ENCODE measurements at places on chromosomes 16 and 17.

GRCh38 chr17:30554839-30555751, 77.9 kb downstream of the GOSR1 start:
- DNase-seq, result no peak

DNA sequence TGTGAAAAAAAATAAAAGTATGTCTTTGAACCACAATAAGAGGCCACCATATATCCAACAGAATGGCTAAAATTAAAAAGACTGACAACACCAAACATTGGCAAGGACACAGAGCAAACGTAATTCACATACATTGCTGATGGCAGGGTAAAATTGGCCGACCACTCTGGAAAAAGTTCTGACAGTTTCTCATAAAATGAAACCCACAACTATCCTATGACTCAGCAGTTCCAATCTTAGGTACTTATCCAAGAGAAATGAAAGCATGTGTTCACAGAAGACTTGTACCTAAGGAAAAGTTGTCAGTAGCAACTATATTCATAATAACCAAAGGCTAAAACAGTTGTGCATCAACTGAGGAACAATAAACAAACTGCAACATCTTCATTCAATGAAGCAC, 357.3 kb upstream of the XYLT1 start:
- no peak for DNase-seq

DNA sequence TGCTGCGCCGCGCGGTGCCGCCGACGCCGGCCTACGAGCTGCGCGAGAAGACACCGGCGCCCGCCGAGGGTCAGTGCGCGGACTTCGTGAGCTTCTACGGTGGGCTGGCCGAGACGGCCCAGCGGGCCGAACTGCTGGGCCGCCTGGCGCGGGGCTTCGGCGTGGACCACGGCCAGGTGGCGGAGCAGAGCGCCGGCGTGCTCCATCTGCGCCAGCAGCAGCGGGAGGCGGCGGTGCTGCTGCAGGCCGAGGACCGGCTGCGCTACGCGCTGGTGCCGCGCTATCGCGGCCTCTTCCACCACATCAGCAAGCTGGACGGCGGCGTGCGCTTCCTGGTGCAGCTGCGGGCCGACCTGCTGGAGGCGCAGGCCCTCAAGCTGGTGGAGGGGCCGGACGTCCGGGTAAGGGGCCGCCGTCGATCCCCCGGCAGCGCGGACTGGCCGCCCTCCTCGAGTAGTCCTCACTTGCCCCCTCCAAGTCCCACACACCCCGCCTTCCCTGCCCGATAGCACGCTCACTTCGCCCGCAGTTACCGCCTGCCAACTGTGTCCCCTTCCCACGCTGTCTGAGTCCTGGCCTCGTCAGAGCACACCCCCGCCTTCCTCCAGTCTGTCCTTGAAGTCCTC, 470 bp downstream of the MLYCD start:
- peak; percentile 56 for DNase-seq

DNA sequence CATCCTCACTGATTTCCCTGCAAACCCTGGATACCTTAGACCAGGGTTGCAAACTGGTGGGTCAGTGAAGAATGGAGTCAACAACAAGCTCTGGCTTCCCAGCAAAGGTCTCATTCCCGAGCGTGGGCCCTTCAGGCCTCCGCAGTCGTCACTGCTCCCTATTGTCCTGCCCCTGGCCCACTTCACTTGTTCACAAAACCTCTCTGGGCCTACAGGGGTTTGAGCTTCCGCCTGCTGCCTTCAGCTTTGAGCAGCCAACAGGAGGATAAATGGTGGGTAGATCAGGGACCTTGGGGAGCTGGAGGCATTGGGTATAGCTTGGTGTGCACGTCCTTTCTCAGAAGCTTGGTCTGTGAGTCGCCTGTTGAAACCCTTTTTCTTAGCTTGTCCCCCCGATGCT, 148.8 kb downstream of the KATNIP start:
- no peak for DNase-seq

- no peak for DNase-seq
Measured at GRCh38 chr17:50539762-50540559, 7.0 kb upstream of the SPATA20 start.

- DNase-seq, result peak; percentile 96
Measured at GRCh38 chr17:4554997-4555799, at the start of gene MYBBP1A. TSS of gene MYBBP1A (minus strand) at chr17:4555384. CDS start at chr17:4555324, 60 bp downstream.

GRCh38 chr16:9813665-9814064, 368.6 kb downstream of the GRIN2A start:
- DNase-seq, result no peak

DNA sequence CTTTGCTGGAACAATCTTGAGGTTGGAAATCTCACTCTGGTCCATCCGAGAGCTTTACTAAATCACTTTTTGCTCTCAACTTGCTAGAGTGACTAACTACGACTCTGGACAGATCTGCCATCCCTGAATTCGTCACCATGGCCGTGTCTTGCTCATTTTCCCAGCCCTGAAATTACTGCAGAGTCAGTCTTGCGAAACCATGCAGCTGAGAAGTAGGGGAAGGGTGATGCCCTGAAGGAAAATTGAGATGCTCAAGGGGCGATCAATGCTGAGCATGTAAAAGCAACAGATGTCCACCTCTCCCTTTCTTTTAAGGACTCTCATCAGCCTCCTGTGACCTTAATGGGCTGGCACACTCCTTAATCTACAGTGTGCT, 18.8 kb downstream of the PCTP start:
- DNase-seq, result no peak

DNA sequence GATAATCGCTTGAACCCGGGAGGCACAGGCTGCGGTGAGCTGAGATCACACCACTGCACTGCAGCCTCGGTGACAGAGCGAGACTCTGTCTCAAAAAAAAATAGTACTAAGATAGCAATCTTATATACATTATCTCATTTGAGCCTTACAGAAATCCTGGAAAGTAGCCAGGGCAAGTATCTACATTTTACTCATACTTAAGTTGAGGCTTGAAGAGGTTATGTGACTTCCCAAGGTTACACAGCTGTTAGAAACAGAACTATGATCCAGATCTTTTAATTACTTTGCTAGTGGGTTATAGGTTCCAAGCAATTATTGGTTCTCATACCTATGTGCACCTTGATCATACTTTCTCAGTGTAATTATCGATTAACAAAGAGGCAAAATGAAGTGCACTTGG, 15.4 kb downstream of the C17orf78 start:
- no peak for DNase-seq

DNA sequence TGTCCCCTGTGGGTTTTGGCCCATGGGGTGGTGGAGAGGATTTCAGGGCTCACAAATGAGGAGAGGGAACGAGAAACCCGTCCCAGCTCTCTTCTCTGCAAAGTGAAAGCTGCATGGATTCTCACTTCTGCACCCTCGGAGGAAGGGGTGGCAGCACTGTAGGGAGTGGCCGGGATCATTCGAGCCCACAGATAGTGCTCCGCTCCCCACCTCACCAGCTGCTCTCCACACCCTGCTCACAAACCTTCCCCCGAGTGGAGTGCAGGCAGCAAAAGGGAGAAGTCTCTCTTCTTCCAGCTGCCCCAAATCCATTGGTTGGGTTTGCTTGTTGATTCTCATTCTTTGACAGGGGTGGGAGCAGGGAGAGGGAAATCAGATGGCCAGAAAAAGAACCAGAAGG, 20.1 kb downstream of the STAT5A start:
- no peak for DNase-seq

- no peak for DNase-seq
Measured at GRCh38 chr17:22512506-22512905, 820.2 kb downstream of the KCNJ18 start.

DNA sequence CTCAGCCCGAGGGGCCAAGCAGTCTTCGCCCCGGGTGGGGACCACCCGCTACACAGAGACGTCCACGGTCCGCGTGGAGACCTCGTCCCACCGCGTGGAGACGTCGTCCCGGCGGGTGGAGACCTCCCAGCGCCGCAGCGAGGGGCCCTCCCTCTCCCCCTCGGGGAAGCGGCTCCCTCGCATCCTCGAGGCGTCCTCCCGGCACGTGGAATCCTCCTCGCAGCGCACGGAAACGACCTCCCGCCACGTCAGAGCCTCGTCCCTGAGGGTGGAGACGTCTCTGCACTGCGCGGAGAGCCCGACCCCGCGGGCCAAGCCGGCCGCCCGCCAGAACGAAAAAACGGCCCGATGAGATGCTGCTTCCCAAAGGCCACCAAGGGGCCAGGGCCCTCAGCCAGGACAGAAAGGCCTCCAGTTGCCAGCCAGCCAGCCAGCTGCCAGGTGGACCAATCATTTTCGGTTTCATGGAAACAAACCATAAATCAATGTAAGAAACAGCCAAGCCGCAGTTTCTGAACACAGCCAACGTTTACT, 424 bp downstream of the C17orf100 start:
- DNase-seq, result no peak

DNA sequence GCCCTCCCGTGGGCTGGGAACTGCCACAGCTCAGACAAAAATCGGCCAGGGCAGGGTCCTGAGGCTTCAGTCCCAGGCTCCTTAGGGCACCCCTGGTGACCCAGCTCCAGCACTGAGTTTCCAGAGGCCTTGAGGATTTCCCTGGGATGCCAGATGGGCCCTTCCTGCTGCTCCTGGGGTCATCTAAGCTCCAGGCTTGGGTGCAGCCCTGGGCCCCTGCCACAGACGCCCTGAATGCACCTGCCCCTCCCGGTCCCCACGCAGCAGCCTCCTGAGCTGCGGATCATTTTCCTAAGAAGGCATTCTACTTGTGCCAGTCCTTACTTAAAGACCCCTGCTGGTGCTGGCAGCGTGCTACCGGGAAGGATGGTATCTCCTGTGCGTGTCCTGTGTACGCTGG, 6.0 kb upstream of the RNPS1 start:
- DNase-seq, result no peak

DNA sequence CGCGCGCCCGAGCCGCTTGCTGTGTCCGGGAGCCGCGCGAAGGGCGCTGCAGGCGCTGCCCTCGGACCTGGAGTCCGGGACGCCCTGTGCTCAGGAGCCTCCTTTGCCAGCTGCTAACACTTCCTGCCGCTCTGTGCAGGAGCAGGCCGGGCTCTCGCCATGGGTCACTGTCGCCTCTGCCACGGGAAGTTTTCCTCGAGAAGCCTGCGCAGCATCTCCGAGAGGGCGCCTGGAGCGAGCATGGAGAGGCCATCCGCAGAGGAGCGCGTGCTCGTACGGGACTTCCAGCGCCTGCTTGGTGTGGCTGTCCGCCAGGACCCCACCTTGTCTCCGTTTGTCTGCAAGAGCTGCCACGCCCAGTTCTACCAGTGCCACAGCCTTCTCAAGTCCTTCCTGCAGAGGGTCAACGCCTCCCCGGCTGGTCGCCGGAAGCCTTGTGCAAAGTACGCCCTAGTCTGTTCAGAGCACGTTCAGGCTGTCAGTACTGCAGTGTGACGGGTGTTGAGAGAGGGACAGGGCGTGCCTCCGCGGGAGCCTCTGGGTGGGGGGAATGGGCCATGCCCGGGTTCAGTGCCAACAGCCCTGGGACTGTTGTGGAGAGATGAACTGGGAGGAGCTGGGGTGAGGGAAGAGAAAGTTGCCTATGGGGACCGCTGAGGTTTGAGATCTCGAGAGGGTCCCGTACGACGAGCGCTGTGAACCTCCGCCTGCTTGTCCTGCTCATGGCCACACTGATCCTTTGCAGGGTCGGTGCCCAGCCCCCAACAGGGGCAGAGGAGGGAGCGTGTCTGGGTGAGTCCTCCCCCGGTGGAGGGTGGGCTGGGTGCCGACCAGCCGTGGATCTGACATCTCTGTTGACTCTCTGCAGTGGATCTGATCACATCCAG, 1.3 kb downstream of the ZNF276 start:
- peak; percentile 46 for DNase-seq

DNA sequence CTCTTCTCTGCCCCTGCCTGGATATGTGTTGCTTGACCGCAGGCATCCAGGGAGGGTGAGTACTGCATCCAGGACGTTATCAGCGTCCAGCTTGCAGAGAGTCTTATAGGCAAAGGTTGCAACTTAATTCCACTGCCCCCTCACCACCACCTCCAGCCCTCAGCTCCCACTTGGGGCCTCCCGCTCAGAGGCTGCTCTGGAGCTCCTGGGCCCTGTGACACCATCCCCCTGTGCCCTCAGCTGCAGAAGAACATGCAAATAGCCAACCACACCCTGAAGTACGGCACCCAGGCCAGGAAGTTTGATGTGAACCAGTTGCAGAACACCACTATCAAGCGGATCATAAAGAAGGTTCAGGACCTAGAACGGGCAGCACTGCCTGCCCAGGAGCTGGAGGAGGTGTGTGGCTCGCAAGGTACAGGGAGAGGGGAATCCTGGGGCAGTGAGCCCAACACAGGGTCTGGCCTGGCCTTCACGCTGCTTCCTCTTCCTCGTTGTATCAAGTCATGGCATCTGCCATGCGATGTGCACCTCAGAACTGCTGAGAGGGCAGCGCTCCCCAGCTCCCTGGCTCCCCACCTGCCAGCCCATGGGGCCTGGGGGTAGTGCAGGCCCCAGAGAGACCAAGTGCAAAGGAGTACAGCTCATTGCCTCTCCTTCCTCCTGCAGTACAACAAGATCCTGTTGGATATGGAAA, 9.6 kb downstream of the ACE start:
- no peak for DNase-seq

GRCh38 chr16:57092786-57093411, 516 bp downstream of the CPNE2 start:
- no peak for DNase-seq

DNA sequence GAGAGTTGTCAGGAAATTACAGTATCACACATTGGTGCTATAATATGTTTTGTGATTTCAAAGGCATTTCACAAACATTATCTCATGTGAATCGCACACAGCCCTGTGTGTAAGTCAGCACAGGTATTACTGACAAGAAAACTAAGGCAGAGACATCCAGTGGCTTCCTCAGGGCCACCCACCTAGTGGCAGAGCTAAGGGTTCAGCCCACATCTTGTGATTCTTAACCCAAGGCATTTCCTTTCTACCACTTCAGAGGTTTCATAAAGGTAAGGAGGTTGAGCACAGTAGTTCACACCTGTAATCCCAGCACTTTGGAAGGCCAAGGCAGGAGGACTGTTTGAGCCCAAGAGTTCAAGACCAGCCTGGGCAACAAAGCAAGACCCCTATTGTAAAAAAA, 58.2 kb downstream of the STX8 start:
- no peak for DNase-seq

DNA sequence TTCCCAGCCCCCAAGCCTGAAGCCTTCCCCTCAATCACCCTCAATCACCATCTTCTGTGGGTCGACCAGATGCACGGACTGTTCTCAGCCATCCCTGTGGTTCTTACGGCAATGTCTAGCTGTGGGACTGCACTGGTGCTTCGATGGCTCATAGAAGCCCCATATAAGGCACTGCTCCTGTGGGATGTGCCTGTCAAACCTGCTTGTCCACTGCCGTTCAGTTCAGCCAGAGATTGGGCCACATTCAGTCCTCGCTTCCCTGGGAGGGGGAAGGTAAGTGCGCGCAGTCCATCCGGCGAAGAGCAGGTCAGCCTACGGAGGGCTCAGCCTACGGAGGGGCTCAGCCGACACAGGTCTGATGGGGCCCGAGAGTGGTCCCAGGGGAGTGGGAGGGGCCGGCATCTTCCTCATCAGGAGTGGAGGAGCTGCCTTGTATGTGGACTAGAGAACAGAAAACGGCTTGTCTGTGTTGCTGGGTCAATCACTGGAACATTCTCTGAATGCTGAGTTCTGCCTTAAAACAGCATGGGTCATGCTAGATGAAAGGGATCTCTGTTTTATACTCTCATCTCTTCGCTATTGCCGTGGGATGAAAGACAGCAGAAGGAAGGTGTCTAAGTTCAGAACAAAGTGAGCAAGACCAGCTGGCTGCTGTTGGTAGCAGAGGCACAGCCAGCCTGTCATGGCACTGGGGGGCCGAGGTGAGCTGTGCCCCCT, at the start of gene CARD14:
TSS of gene CARD14 (plus strand) at position 247 of the 717 bp plus-strand sequence. CDS start 11,409 bp downstream, outside the sequence.
- DNase-seq, result no peak
